Ureter (tissue), 1 donor: ENCODE measurements at places on chromosomes 16 and 17.

GRCh38 chr17:45958994-45959665 is 39.9 kb upstream of the STH start:
- DNase-seq = no peak

GRCh38 chr17:57256708-57257112 is 387 bp downstream of the MSI2 start:
- DNase-seq = no peak

DNA sequence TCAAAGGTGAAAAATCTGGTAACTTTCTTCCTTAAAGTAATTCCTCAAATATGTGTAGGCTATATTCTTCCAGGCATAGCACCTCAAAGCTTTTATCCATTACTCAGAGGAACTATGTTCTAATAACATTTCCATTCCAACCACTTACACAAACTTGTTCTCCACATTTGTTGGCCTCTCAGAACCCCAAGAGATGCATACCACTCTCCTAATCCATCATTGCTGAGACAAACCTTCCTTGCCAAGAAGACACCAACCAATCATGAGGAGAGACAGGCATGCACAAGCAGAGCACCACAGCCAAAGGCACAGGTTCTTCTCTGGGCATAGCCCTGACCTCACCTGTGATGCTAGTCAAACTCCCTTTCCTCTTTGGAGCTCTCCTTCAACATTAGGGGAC is 20.9 kb downstream of the CDH11 start:
- no peak for DNase-seq

DNA sequence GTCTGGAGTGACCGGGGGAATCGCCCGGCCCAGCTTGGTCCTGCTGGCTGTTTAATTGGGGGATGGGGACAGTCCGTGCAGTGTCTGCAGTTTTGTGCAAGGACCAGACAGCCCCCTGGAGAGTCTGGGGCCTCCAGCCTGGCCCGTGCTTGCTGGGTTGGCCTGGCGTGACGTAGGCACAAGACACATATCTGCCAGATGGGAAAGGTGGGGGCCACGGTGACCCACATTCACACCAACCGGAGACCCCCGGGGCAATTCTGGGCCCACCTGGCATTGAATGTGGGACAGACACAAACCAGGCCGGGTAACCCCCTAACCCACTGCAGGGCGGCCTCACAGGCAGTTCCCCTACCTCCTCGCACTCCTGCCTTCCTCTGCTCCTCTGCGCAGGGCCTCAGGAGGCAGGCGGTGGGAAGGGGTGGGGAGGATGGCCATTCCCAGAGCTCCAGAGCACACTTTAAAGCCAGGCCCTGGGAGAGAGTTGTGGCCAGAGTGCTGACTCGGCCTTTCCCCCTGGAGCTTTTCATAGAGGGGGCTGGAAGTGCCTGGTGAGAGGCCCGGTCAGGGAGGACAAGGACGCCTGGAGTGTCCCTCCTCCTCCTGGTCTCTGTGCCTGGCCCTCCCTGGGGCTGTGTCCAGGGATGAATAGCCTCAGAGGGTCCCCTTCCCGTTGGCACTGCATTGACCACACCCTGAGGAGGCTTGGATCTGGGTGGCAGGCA is 1.5 kb downstream of the MRC2 start:
- no peak for DNase-seq

DNA sequence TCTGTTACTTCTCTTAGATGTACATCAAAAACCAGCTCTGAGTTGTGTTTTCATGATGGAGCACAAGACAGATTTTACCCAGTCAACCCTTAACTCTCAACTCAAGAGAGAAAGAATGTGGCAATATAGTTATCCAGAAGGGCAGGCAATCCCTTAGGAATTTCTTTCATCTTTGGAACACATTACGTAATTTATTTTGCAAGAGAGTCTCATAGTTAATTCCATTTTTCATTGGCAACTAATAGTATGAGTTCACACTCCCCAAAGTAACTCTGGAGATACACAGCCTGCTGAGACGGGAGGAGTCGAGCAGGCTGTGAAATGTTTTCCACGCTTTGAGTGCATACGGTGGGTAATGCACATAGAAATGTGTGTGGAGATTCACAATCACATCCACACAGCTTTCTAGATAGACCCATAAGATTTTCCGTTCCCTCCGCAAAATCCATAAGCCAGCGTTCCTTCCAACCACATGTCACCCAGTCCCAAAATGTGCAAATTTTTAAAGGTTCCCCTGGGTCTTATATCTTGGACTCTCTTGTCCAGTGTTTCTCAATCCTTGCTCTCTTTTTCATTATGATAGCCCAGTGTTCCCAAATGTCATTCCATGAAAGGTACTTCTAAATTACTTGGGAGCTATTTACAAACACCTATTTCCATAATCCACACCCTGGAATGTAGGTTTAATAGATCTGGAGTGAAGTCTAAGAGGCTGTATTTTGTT is 8.4 kb upstream of the CDRT4 start:
- DNase-seq = no peak

- DNase-seq = no peak
These were observed 265.9 kb upstream of the SALL1 start for GRCh38 chr16:51416926-51417325.

GRCh38 chr17:73338566-73339197 is 26.9 kb upstream of the CDC42EP4 start:
- DNase-seq = no peak

DNA sequence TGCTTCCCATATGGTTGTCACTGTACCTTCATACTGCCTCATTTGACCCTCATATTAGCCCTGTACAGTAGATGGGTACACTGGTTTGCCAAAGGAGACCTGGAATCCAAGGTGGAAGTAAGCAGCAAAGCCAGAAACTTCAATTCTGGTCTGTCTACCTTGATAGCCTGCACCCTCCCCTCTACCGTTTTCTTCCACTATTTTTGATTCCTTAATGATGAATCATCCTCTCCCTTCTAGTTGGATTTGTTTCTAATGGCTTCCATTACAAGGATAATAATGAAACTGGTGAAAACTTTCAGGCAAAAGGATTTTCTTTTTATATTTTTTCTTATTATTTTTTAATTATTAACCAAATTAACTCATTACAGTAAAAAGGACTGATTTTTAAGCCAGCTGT is 17.3 kb downstream of the TAC4 start:
- no peak for DNase-seq
